ENCODE measurements at places on chromosomes 16 and 17.
A peak's percentile ranks its signal among the peaks of the same experiment; 100 is the strongest.

DNA sequence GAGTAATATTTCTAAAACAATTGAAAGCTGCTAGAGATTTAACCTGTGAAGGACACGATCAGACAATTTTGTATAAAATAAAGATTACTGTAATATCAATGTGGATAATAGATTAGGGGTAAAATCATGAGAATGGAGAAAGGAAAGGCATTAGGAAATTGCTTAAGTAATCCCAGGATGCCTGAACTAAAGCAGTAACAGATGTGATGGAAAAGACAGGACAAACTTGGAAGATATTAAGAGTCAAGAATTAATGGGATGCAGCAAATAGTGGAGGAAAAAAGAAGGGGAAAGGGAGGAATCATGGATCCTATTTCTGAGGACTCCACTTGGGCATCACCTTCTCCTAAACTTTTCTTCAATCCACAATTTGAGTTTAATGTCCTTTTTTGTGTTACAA is 437.1 kb upstream of the PMFBP1 start:
- DNase-seq = no peak

- DNase-seq = no peak
Measured at GRCh38 chr17:16398270-16399267, 16.8 kb upstream of the TRPV2 start.

GRCh38 chr16:86579268-86580062 is 1.1 kb downstream of the FOXL1 start:
- DNase-seq = no peak

- no peak for DNase-seq
Measured at GRCh38 chr17:44400226-44400847, 10.9 kb upstream of the ITGA2B start.

DNA sequence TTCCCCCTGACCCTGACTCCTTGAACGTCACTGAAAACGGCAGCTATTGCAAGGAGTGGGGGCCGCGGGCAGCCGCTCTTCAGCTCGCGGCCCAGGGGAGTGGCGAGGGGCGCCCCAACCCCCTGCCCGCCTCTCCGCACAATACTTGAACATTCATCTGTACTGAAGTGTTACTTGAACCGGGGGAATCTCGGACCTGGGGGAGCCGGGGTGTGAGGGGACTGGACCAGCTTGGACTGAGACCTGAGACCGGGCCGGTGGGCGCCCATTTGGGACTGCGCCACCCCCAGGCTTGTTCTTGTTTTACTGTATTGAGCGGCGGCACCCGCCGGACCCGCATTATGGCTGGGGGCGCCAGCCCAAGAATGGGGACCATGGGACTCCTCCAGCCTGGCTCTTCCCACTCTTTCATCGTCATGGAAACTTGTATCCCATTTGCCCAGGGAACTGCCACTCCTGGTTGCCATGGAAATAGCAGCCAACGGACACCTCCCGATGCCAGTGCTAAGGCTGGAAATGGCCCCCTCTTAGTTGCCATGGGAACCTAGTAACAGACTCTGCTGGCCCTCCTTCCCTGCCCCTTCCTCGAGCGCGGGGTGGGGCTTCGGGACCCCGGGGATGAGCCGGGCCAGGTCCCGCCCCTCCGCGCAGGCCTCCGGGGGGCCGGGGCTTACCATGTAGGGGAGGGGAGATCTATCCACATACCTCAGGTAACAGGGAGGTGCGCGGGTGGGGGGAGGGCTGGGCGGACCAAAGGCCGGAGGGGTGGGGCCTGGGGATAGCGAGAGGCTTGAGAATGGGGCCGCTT is 805 bp upstream of the ORAI3 start:
- peak; percentile 99 for DNase-seq

GRCh38 chr16:84925092-84925772 is 86.1 kb downstream of the ZDHHC7 start:
- peak; percentile 41 for DNase-seq

DNA sequence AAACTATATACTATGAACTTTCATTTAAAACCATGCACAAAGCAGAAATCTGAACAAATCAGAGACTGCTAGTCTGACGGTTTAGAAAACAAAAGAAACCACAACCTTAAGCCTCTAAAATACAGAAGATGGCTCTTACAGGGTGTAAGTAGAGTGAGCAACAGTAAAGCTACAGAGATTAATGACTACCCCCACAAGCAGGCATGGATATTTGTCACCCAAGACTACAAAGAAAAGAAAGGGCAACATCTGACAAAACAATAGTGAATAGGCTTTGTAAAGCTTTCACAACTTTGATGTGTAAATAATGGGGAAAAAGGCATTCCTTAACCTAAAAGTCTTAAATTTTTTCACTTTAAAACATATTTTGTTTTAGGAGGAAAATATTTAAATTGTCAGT is 75.0 kb downstream of the SPAG9 start:
- DNase-seq = no peak

GRCh38 chr16:25747160-25747758 is 55.5 kb downstream of the HS3ST4 start:
- peak; percentile 55 for DNase-seq

DNA sequence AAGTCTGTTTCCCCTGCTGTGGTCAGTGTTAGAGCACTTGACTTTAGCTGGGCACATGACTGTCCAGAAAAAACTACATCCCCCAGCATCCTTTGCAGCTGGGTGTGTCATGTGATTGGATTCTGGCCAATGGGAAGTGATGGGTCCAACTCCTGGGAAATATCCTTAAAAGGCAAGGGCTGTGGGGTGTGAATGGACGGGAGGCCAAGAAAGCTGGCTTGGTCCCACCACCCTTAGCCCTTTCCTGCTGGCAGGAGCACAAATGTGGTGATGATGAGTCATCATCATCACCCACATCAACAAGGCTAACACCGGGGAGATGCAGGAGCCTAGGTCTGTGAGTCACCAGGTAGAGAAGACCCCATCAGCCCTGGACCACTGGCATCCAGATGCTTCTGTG is 341.7 kb downstream of the C16orf95 start:
- DNase-seq = peak; percentile 43

- DNase-seq = no peak
Measured at GRCh38 chr17:40545660-40546059, 19.6 kb downstream of the CCR7 start.

Measured in A673 (cell line).